ENCODE measurements at places on chromosomes 11 and 22.

DNA sequence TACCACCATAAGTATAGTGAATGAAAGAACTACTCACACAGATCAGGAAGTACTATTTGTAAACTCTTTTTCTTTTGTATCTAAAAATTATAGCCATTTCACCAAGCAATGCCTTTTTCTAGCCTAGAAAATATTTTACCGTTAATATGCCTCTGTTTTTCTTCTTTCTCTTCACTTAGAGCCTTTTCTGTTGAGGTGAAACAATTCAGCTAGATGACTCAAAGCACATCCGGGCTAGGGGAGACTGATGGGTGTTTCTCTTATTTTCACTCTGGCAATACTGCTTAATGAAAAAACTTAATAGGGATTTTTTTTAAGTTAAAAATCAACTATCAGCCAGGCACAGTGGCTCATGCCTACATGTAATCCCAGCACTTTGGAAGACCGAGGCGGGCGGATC, 93.3 kb downstream of the SGSM3 start:
- peaks cover 28% of the 10 kb centered on the region for H3K36me3 ChIP-seq
- H3K4me3 ChIP-seq, result peak overlapping the region; percentile 97
- DNase-seq, result no peak
- H3K4me1 ChIP-seq, result peaks cover 25% of the 10 kb centered on the region

DNA sequence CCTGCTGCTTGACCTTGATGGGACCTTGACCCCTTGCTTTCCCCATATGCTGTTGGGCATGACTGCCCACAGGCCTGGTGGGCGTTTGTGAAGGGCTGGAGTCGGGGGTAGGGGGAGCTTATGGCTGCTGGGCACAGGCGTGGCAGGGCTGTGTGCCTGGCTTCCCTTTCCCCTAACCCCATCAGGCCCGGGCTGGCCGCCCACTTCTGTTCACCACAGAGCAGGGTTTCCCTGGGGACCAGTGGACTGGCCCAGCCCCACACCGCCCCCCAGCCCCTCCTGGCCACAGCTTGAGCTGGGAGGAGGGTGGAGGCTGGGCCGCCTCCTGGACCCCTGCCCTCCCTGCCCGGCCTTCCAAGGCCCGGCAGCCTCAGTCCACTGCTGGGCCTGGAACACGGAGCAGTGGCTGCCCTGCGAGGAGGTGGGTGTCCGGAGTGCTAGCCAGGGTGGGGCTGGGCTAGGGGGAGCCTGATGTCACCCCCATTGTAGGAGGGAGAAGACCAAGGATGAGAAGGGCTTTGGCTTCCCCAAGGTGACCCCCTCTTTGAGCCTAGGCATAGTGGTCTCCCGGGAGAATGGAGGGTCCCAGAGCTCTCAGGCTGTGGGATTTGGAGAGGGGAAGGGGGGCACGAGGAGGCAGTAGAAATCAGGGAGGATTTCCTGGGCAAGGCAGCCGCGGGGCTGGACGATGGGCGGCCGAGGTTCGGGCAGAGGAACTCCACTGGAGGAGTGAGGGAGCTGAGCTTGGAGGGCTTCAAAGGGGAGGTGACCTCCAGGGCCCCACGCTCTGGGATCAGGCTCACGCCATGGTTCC, at the start of gene AIFM3:
Gene AIFM3 (plus strand): TSS at position 373 of the 814 bp plus-strand sequence. CDS start 690 bp downstream, outside the sequence.
- DNase-seq, result no peak
- H3K27me3 ChIP-seq, result peaks cover 13% of the 10 kb centered on the region
- peaks cover 61% of the 10 kb centered on the region for H3K4me1 ChIP-seq
- H3K27ac ChIP-seq, result no peak within 1 kb of the TSS
- H3K4me3 ChIP-seq, result no peak within 1 kb of the TSS

DNA sequence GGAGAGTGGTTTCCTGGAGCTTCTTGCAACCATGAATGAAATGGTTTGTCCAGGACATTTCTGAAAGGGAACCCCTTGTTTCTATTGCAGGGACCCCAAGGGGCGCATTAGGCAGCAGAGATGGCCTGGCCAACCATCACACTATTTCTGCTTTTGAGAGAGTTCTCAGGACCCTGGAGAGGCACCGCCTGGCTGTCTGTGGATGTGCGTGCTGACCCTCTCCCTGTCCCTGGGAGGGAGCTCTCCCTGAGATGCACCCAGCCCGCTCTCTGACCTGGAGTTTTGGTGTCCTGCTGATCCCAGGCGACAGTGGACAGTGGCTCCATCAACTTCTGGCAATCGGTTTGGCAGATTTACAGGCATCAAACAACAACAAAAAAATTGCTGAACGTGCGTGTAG, 80.3 kb upstream of the SLC22A12 start:
- H3K36me3 ChIP-seq, result no peaks in the 10 kb centered on the region
- no peaks in the 10 kb centered on the region for H3K4me1 ChIP-seq
- no peak overlapping the region for H3K27ac ChIP-seq
- peaks cover 5% of the 10 kb centered on the region for H3K27me3 ChIP-seq

GRCh38 chr11:38256436-38256835, 1658.4 kb upstream of the RAG2 start:
- DNase-seq, result no peak
- no peak overlapping the region for H3K4me3 ChIP-seq
- no peaks in the 10 kb centered on the region for H3K27me3 ChIP-seq
- H3K36me3 ChIP-seq, result no peaks in the 10 kb centered on the region

DNA sequence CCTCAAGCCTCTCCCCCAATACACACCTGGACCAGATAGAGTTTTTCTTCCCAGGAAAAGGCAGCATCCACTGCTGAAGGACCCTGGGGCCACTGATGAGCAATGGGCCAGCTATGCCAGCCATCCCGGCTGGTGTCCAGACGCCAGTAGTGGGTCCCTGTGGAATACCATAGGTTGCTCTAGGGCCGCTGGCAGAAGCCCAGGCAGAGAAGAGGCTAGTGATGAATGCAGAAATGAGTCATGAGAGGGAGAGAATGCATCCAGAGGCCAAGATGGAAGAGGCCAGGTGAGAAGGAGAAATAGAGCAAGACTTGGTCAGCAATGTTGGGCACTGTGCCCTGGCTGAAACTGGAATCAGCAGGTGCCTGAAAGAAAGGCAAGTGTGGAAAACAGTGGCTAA, 8.9 kb downstream of the HPX start:
- H3K4me3 ChIP-seq, result no peak overlapping the region

GRCh38 chr11:13947379-13947778, 15.1 kb upstream of the SPON1 start:
- H3K4me3 ChIP-seq, result no peak overlapping the region
- H3K27ac ChIP-seq, result no peak overlapping the region
- no peaks in the 10 kb centered on the region for H3K4me1 ChIP-seq
- H3K36me3 ChIP-seq, result no peaks in the 10 kb centered on the region

GRCh38 chr11:20566591-20567434, 32.6 kb upstream of the SLC6A5 start:
- H3K36me3 ChIP-seq, result no peaks in the 10 kb centered on the region
- no peaks in the 10 kb centered on the region for H3K4me1 ChIP-seq
- H3K27me3 ChIP-seq, result no peaks in the 10 kb centered on the region
- no peak for DNase-seq

DNA sequence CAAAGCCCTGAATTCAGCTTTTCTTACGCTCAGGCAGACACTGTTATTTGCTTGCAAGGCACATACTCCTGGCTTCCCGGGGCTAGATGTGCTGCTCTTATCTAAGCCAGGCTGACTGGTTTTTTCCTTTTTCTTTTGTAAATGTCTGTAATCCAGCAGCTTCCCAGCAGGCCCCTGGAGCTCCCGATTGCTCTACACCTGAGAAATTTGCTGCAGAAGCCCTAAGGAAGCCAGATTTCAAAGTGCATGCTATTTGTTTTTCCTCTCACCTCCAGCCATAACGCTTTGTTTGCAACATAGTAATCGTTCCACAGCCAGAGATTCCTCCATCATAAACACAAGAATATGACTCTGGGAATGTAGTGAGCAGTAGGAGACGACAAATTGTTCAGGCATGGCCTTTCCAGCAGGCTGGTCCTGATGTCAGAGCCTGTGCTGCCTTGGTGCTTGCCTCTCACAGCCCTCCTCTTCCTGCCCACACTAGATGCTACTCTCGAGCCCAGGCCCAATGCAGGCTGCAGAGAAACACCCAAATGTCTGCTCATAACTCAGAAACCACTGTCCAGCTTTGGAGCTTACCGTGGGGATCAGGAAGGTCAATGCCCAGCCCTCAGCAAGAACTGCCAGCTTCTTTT, 54.7 kb upstream of the SLC6A5 start:
- peaks cover 8% of the 10 kb centered on the region for H3K27me3 ChIP-seq
- H3K4me1 ChIP-seq, result no peaks in the 10 kb centered on the region
- no peaks in the 10 kb centered on the region for H3K36me3 ChIP-seq
- no peak overlapping the region for H3K4me3 ChIP-seq
- no peak for DNase-seq

DNA sequence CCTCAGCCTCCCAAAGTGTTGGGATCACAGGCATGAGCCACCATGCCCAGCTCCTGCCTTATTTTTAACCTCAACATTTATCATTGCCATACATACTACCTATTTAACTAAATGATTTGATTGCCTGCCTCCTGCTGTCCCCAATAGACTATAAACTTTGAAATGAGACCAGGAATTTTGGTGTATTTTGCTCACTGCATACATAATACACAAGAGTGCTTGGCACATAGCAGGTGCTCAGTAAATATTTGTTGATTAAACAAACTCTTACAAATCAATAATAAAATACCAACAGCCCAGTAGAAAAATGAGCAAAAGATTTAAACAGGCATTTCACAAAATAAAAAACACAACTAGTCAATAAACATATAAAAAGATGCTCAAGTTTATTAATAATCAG, 49.5 kb upstream of the PHF21A start:
- H3K36me3 ChIP-seq, result no peaks in the 10 kb centered on the region
- H3K27me3 ChIP-seq, result peaks cover 51% of the 10 kb centered on the region
- no peak for DNase-seq
- H3K4me1 ChIP-seq, result no peaks in the 10 kb centered on the region

DNA sequence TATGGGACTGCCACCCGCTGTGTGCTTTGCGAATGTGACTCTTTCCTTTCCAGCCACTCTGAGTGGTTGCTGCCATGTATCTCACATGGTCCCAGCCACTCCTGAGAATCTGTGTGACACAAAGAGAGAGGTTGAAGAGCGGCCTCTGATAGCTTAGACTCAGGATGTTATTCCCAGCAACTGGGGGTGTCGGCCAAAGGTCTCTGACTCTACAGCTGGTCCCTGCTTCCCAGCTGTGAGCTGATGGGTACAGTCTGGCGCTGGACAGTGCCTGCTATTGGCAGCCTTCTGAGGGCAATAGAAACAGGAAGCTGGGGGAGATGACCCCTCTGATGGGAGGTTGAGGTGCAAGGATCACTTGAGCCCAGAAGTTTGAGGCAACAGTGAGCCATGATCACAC, 105.1 kb downstream of the RRAS2 start:
- DNase-seq, result no peak
- no peaks in the 10 kb centered on the region for H3K36me3 ChIP-seq
- peaks cover 10% of the 10 kb centered on the region for H3K4me1 ChIP-seq
- H3K27ac ChIP-seq, result no peak overlapping the region
- peaks cover 5% of the 10 kb centered on the region for H3K27me3 ChIP-seq

DNA sequence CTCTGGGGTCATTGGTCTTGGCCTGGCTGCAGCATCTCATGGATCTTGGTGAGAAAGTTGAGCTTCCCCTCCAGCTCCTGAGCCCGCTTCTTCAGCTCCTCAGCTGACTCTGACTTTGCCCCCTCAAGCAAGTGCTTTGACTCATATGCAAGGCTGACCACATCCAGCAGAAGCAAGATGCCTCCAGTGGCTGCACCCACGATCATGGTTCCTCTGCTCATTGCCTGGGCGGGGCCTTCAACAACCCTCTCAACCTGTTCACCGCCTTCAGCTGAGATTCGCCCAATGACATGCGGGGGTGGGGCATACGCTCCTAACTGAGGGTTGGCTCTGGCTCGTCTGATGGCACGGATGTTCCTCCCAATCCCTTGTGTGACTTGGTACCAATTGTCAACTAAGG, 11.9 kb downstream of the APOL2 start:
- H3K4me1 ChIP-seq, result peaks cover 4% of the 10 kb centered on the region
- peaks cover 47% of the 10 kb centered on the region for H3K36me3 ChIP-seq
- no peak for DNase-seq
- peak overlapping the region; percentile 47 for H3K27ac ChIP-seq

DNA sequence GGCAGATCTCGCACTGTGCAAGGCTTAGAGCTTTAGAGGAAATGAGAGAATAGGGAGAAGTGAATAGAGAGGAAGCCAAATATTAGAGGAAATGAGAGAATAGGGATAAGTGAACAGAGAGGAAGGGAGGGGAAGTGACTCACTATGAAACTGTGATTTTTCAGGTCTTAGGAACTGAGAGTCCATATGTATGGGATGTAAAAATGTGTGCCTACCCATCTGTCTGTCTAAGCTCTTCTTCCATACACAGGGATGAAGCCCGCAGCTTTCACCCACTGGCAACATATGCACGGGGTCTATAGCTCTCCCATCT, 6.4 kb upstream of the CCDC86 start:
- peaks cover 14% of the 10 kb centered on the region for H3K4me1 ChIP-seq
- H3K27me3 ChIP-seq, result no peaks in the 10 kb centered on the region
- no peaks in the 10 kb centered on the region for H3K36me3 ChIP-seq
- no peak overlapping the region for H3K27ac ChIP-seq

- H3K27me3 ChIP-seq, result no peaks in the 10 kb centered on the region
- DNase-seq, result no peak
- no peak overlapping the region for H3K4me3 ChIP-seq
- H3K27ac ChIP-seq, result no peak overlapping the region
- no peaks in the 10 kb centered on the region for H3K36me3 ChIP-seq
These were observed 21.3 kb upstream of the MTNR1B start for GRCh38 chr11:92948116-92948515.

GRCh38 chr22:22884888-22885840, 2.5 kb upstream of the IGLL5 start:
- peak overlapping the region; percentile 75 for H3K27ac ChIP-seq
- H3K4me3 ChIP-seq, result peak overlapping the region; percentile 49
- peaks cover 93% of the 10 kb centered on the region for H3K4me1 ChIP-seq

DNA sequence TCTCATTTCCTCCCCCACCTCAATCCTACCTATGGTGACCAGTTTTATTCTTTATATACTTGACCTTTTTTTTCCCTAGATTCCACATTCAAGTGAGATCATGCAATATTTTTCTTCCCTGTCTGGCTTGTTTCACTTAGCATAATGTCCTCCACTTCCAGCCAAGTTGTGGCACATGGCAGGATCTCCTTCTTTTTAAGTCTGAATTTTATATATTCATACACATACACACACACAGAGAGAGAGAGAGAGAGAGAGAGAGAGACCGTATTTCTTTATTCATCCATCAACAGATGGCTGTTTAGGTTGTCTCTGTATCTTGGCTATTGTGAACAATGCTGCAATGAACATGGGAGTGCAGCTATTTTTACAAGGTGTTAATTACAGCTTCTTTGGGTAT, 1.4 kb downstream of the POU2AF2 start:
- H3K4me1 ChIP-seq, result no peaks in the 10 kb centered on the region
- H3K27ac ChIP-seq, result no peak overlapping the region
- no peaks in the 10 kb centered on the region for H3K36me3 ChIP-seq
- H3K27me3 ChIP-seq, result peaks cover 17% of the 10 kb centered on the region
- DNase-seq, result no peak
- H3K4me3 ChIP-seq, result no peak overlapping the region

GRCh38 chr22:37752189-37753087, 55.3 kb upstream of the GCAT start:
- no peak for DNase-seq
- H3K27ac ChIP-seq, result no peak overlapping the region
- no peaks in the 10 kb centered on the region for H3K27me3 ChIP-seq
- H3K4me1 ChIP-seq, result peaks cover 12% of the 10 kb centered on the region
- H3K36me3 ChIP-seq, result peaks cover 15% of the 10 kb centered on the region

- H3K36me3 ChIP-seq, result peaks cover 7% of the 10 kb centered on the region
- H3K27ac ChIP-seq, result no peak overlapping the region
- H3K4me1 ChIP-seq, result peaks cover 40% of the 10 kb centered on the region
- H3K4me3 ChIP-seq, result no peak overlapping the region
- H3K27me3 ChIP-seq, result no peaks in the 10 kb centered on the region
- DNase-seq, result no peak
These were observed 42.7 kb upstream of the MOB2 start for GRCh38 chr11:1529286-1529685.
